ENCODE measurements at places on chromosomes 2 and 18. TPM values are rescaled to one million over a fixed set of nuclear protein-coding genes. Genes with fewer than 3 reads are reported as not detected.

DNA sequence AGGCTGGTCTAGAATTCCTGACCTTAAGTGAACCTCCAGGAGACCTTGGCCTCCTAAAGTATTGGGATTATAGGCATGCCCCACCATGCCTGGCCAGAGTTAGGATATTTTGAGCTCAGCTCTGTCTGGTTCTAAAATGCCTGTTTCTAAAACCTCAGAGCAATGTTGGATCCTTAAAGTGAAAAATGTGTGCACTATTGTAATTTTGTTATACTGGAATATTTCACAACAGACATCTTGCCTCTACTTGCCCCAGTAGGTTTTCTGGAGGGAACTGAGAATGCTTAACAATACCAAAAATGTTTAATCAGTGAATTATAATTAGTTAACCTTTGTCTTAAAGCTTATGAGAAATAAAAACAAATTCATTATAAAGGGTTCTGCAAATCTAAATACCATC is 144.6 kb upstream of the CCDC195 start:
- no peaks in the 10 kb centered on the region for H3K4me1 ChIP-seq
- H3K36me3 ChIP-seq: no peaks in the 10 kb centered on the region
- no peaks in the 10 kb centered on the region for H3K27me3 ChIP-seq
- no peak overlapping the region for H3K27ac ChIP-seq

DNA sequence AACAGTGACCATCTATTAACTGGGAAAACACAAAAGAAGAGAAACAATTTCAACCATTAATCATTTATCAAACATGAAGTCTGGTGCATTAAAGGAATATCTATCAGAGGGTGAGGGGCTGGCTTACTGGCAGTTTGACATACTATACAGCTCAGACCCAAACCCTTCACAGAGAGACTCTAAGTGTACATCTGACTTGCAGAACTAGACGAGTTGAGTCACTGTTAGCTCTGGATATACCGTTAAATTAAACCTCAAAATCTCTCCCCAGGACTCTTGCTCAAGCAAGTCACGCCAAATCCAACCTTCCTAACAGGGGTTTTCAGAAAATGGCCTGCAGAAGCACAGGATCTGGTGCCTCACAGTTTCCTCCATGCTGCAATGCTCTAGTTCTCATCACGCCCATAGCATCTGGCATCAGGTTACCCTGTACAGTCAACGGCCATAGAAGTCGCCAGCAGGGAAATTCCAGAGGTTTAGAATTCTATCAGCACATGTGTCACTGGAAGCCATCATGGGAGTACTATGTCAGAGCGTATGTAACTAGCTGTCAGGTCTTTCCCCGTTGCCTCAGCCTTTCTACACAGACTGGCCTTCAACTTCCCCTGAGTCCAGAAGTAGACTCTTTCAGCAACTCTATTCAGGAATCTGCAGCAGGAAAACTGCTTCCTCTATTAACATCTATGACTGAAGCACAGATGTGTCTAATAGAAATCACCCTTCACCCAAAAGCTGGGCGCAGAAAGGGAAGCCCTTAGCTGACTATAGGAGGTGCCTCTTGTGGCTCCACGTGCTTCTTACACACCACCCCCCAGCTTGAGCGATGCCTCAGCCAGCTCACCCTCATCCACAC is 9.3 kb downstream of the TGOLN2 start:
- no peaks in the 10 kb centered on the region for H3K36me3 ChIP-seq
- no peak overlapping the region for H3K4me3 ChIP-seq
- no peak overlapping the region for H3K27ac ChIP-seq
- DNase-seq: no peak
- H3K4me1 ChIP-seq: peaks cover under 1% of the 10 kb centered on the region

- no peaks in the 10 kb centered on the region for H3K4me1 ChIP-seq
- H3K27me3 ChIP-seq: no peaks in the 10 kb centered on the region
- H3K36me3 ChIP-seq: no peaks in the 10 kb centered on the region
- no peak overlapping the region for H3K27ac ChIP-seq
These were observed 60.6 kb upstream of the DARS1 start for GRCh38 chr2:136045835-136046570.

GRCh38 chr18:46555724-46556123 is 101.3 kb downstream of the LOXHD1 start:
- no peaks in the 10 kb centered on the region for H3K36me3 ChIP-seq
- no peak for DNase-seq
- H3K4me1 ChIP-seq: no peaks in the 10 kb centered on the region
- H3K27ac ChIP-seq: no peak overlapping the region
- no peaks in the 10 kb centered on the region for H3K27me3 ChIP-seq

GRCh38 chr2:10541081-10541480 is 93.0 kb upstream of the ODC1 start:
- no peaks in the 10 kb centered on the region for H3K36me3 ChIP-seq
- no peaks in the 10 kb centered on the region for H3K4me1 ChIP-seq
- H3K27ac ChIP-seq: no peak overlapping the region
- DNase-seq: no peak
- no peak overlapping the region for H3K4me3 ChIP-seq

DNA sequence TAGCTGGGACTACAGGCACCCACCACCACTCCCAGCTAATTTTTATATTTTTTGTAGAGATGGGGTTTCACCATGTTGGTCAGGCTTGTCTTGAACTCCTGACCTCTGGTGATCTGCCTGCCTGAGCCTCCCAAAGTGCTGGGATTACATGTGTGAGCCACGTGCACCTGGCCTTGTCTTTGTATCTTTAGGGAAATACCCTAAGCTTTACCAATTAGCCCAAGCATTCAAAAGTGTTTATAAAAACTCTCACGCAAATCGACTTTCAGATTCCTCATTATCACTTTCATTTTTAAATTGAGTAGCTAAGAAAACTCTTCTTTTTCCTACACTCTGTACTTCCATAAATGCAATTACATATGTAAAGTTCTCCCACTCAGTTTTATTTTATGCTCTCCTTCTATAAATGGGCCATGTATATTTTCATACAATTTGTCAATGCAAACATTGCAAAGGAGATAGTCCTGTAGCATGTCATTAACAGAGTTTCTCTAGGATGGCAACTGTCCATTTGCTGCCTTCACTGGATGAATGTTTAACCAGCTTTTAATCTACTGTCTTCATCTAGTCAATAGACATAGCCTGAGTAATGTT is 326.2 kb upstream of the LRATD1 start:
- H3K27me3 ChIP-seq: no peaks in the 10 kb centered on the region
- H3K4me3 ChIP-seq: no peak overlapping the region
- H3K4me1 ChIP-seq: no peaks in the 10 kb centered on the region
- H3K27ac ChIP-seq: no peak overlapping the region
- no peak for DNase-seq

DNA sequence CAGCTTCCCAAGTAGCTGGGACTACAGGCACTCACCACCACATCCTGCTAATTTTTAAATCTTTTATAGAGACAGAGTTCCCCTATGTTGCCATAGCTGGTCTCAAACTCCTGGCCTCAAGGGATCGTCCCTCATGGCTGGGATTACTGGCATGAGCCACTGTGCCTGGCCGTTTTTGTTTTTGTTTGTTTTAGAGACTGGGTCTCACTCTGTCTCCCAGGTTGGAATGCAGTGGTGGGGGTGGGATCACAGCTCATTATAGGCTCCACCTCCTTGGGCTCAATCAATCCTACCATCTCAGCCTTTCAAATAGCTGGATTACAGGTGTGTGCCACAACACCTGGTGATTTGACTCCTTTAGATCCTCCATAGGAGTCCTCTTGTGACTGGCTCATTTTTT is 19.5 kb upstream of the ZDBF2 start:
- no peak overlapping the region for H3K4me3 ChIP-seq
- H3K4me1 ChIP-seq: no peaks in the 10 kb centered on the region
- no peak for DNase-seq
- no peaks in the 10 kb centered on the region for H3K27me3 ChIP-seq

FER1L5 gene
- total RNA-seq: 1.5 TPM

TMEM178A gene
- total RNA-seq: 0.67 TPM

Data from pancreas (tissue), 10 donors.